ENCODE measurements at places on chromosomes 5 and 9. TPM values are rescaled to one million over a fixed set of nuclear protein-coding genes. Genes with fewer than 3 reads are reported as not detected.

The GPR21 gene
- 0.28 TPM for total RNA-seq

The DDX4 gene
- total RNA-seq: not detected

The PPP2R2B gene
- total RNA-seq: not detected

The PRELID1 gene
- 115 TPM for total RNA-seq

The PCDHB16 gene
- total RNA-seq: 0.18 TPM

The SLC1A3 gene
- total RNA-seq: 1.3 TPM

The PDE4D gene
- total RNA-seq: 9.2 TPM

The GAS1 gene
- total RNA-seq: 3.1 TPM

The ZNF879 gene
- total RNA-seq: 3.4 TPM

The SLC34A1 gene
- total RNA-seq: not detected

The CYFIP2 gene
- total RNA-seq: 11.7 TPM

The DAB2 gene
- total RNA-seq: 97.2 TPM

The MSMP gene
- not detected for total RNA-seq

DNA sequence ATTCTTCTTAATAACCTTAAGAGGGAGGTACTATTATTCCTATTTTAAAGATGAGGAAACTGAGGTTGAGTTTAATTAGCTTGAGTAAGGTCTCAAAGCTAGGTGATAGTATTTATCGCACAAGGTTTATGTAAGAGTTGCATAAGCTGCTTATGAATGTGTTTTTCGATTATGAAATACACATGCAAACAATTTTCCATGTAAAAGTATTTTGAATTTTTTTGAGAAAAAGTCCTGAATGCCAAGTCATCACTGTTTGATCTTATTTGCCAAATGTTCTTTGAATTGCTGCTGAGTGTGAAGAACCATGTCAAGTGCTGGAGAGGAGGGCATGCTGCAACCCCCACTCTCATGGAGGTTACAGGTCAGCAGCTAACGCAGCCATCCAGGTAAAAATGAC lies 174.4 kb downstream of the CARTPT start:
- no peaks in the 10 kb centered on the region for H3K36me3 ChIP-seq
- no peak overlapping the region for H3K4me3 ChIP-seq
- H3K4me1 ChIP-seq: peaks cover 8% of the 10 kb centered on the region

- H3K27me3 ChIP-seq: no peaks in the 10 kb centered on the region
- H3K36me3 ChIP-seq: no peaks in the 10 kb centered on the region
- DNase-seq: no peak
- H3K4me1 ChIP-seq: no peaks in the 10 kb centered on the region
- H3K27ac ChIP-seq: no peak overlapping the region
Observed at GRCh38 chr5:118580949-118581348, 407.4 kb downstream of the DTWD2 start.

DNA sequence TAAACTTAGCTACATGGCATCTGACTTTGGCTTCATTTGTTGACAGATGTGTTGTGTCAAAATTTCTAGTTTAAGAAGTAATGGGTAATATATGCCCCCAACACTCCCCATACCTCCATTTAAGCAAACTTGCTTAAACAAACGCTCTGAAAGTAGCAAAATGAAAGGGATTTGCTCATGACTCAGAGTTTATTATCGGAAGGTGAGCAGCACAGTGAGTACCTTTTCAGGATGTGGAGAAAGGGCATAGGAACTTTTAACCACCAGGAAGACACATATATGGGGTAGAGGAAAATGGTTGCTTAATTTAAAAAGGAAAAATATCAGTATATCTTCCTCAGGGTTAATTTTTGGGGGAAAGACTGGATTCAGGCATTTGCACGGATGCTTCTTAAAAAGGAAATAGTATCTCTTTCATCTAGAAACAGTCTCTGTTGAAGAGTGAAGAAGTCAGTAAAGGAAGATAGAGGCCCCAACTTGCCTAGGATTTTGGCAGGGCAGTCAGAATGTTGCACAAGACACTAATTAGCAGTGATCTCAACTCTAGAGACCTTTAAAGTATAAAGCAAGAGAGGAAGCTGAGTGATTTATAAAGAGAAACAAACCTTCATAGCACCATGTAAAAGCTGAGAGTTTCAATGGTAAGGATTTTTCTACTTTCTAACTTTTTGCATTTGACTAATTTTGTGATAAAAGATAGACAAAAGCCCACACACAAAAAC lies 155.1 kb downstream of the TRIO start:
- no peaks in the 10 kb centered on the region for H3K27me3 ChIP-seq
- peaks cover 60% of the 10 kb centered on the region for H3K36me3 ChIP-seq
- H3K27ac ChIP-seq: peak overlapping the region; percentile 43
- peak; percentile 48 for DNase-seq
- H3K4me3 ChIP-seq: no peak overlapping the region

DNA sequence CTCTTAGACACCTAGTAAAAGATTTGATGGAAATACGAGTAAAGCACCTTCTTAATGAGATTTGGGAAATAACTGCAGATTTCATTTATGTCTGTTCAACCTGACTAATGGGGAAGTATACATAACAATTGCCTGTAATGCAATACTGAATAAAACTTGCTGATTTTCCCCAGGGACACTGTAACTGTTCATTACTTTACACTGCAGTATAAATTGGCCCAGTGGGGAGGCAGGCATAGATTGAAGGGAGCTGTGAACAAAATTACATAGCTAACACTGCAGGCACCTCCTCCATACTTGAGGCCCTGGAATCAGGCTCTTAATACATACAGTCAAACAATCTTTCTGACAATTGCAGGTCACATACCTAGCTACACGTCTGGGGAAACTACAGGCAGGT lies 216.2 kb downstream of the PTPRD start:
- no peaks in the 10 kb centered on the region for H3K4me1 ChIP-seq
- no peak for DNase-seq
- H3K4me3 ChIP-seq: no peak overlapping the region
- H3K27me3 ChIP-seq: no peaks in the 10 kb centered on the region
- no peaks in the 10 kb centered on the region for H3K36me3 ChIP-seq

GRCh38 chr9:110148891-110149290 lies 59.1 kb downstream of the C9orf152 start:
- no peak overlapping the region for H3K4me3 ChIP-seq
- peak overlapping the region; percentile 34 for H3K27ac ChIP-seq
- no peaks in the 10 kb centered on the region for H3K27me3 ChIP-seq
- peaks cover 23% of the 10 kb centered on the region for H3K36me3 ChIP-seq
- DNase-seq: no peak

DNA sequence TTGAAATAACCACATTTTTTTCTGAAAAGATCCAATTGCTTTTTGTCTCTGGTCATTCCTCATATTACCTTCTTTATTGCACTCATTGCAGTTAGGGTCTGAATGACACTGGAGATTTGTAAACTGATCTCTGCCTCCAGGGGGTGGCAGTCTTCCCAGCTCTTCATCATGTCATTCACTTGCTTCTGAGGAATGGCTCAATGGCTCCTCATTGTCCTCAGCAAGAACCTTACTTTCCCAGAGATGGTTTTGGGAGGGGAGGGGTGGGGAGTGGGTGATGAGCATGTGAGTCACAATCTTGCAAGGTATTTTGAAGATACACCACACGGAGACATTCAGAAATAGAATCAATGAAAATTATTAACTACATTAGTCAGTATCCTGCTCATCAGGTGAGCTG lies 159.8 kb upstream of the GAS1 start:
- no peak overlapping the region for H3K27ac ChIP-seq
- H3K36me3 ChIP-seq: no peaks in the 10 kb centered on the region
- no peak overlapping the region for H3K4me3 ChIP-seq
- H3K4me1 ChIP-seq: peaks cover 18% of the 10 kb centered on the region
- DNase-seq: peak; percentile 29

DNA sequence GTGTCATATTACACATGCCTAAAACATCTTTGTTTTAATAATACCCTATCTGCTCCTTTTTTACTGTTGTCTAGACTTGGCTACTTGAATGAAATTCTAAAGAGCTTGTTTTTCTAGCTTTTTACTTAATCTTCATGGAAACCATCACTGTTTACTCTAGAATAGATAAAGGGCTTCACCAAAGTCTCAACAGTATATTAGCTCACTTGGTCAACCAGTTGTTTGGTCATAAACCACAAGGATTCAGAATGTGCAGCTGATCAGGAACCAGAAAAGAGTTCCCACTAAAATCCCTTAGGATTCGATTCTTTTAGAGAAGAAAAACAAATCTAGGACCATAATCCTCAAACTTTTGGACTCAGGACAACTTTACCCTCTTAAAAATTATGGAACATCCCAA lies 38.0 kb downstream of the CDO1 start:
- H3K4me3 ChIP-seq: no peak overlapping the region
- H3K27me3 ChIP-seq: peaks cover 2% of the 10 kb centered on the region
- no peak overlapping the region for H3K27ac ChIP-seq
- H3K4me1 ChIP-seq: no peaks in the 10 kb centered on the region

GRCh38 chr9:18699764-18700163 lies 225.8 kb downstream of the ADAMTSL1 start:
- H3K27ac ChIP-seq: no peak overlapping the region
- no peaks in the 10 kb centered on the region for H3K27me3 ChIP-seq
- H3K36me3 ChIP-seq: no peaks in the 10 kb centered on the region
- H3K4me3 ChIP-seq: no peak overlapping the region
- no peak for DNase-seq

GRCh38 chr5:64166201-64166959 lies 737 bp downstream of the RNF180 start:
- H3K4me3 ChIP-seq: peak overlapping the region; percentile 34
- H3K27ac ChIP-seq: no peak overlapping the region
- no peaks in the 10 kb centered on the region for H3K36me3 ChIP-seq
- no peak for DNase-seq
- H3K27me3 ChIP-seq: peaks cover 14% of the 10 kb centered on the region
- no peaks in the 10 kb centered on the region for H3K4me1 ChIP-seq

DNA sequence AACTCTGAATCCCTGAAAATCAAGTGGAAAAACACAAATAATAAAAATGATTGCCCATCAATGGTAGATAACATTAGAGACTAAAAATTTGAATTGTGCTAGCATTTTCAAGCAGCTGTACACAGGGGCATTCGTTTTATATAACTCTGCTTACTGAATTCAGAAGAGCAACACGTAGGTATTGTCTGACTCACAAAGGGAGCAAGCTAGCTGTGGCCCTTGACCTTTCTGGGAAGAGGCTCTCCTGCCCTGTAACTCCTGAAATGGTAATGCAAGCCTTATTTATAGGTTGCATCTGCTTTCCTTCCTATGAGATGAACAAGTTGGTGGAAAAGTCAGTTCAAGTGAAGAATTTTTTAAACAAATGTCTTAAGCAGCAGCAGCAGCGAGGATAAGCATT lies 218.7 kb upstream of the EFNA5 start:
- no peaks in the 10 kb centered on the region for H3K27me3 ChIP-seq
- peaks cover 2% of the 10 kb centered on the region for H3K4me1 ChIP-seq
- H3K36me3 ChIP-seq: no peaks in the 10 kb centered on the region

DNA sequence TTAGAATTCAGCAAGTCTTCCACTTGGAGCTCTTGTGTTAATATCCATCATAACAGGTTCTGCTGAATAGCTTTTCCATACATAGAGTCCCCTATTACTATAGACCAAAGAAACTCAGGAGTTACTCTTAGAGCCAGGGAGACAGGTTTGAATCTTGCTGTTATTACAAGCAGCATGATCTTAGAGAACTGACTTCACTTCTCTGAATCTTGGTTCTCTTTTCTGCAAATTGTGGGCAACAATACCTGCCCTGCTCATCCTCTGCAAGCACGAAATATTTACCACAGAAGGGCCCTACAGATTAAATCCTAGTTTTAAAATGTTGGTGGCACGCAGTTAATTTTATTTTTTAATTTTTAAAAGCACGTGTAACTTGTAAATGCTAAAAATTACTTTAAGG lies 111.7 kb downstream of the TLR4 start:
- no peak overlapping the region for H3K4me3 ChIP-seq
- no peaks in the 10 kb centered on the region for H3K36me3 ChIP-seq
- H3K27me3 ChIP-seq: no peaks in the 10 kb centered on the region
- no peaks in the 10 kb centered on the region for H3K4me1 ChIP-seq
- no peak for DNase-seq

GRCh38 chr5:132435447-132435846 lies 55.1 kb downstream of the IRF1 start:
- no peak for DNase-seq
- no peak overlapping the region for H3K27ac ChIP-seq
- no peaks in the 10 kb centered on the region for H3K27me3 ChIP-seq
- peaks cover 28% of the 10 kb centered on the region for H3K4me1 ChIP-seq

- H3K27ac ChIP-seq: no peak overlapping the region
- H3K36me3 ChIP-seq: no peaks in the 10 kb centered on the region
- H3K27me3 ChIP-seq: peaks cover 4% of the 10 kb centered on the region
Observed at GRCh38 chr9:87605676-87606075, 108.0 kb downstream of the DAPK1 start.

- no peaks in the 10 kb centered on the region for H3K27me3 ChIP-seq
- DNase-seq: no peak
- H3K36me3 ChIP-seq: no peaks in the 10 kb centered on the region
- H3K4me3 ChIP-seq: no peak overlapping the region
- H3K4me1 ChIP-seq: peaks cover 3% of the 10 kb centered on the region
- H3K27ac ChIP-seq: no peak overlapping the region
Observed at GRCh38 chr5:33691856-33692255, 199.9 kb downstream of the ADAMTS12 start.

- H3K4me1 ChIP-seq: peaks cover 14% of the 10 kb centered on the region
- H3K36me3 ChIP-seq: no peaks in the 10 kb centered on the region
- H3K27me3 ChIP-seq: no peaks in the 10 kb centered on the region
- no peak overlapping the region for H3K27ac ChIP-seq
Observed at GRCh38 chr5:81016116-81016515, 56.0 kb downstream of the RASGRF2 start.

GRCh38 chr5:123611406-123611709 lies 99.4 kb downstream of the CSNK1G3 start:
- no peaks in the 10 kb centered on the region for H3K4me1 ChIP-seq
- H3K27ac ChIP-seq: no peak overlapping the region
- peaks cover 6% of the 10 kb centered on the region for H3K36me3 ChIP-seq
- no peak overlapping the region for H3K4me3 ChIP-seq

- no peak overlapping the region for H3K4me3 ChIP-seq
- H3K4me1 ChIP-seq: no peaks in the 10 kb centered on the region
- H3K27me3 ChIP-seq: no peaks in the 10 kb centered on the region
- DNase-seq: no peak
- H3K36me3 ChIP-seq: no peaks in the 10 kb centered on the region
- no peak overlapping the region for H3K27ac ChIP-seq
Observed at GRCh38 chr9:81073821-81074220, 615.5 kb downstream of the TLE1 start.

DNA sequence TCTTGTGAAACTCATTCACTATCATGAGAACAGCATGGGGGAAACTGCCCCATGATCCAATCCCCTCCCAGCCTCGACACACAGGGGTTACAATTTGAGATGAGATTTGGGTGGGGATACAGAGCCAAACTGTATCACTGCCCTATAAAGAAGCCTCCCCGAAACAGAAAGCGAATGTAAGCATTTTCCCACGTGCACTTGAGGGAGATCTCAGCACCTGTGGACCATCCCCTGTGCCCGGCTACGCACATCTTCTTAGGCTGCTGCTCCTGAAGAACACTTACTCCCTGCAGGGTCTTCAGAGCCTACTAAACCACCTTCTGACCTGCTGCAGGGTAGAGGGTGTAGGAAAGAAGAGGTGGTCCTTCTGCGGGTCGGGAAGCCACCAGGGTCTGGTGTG lies 410.2 kb upstream of the IRX2 start:
- no peak overlapping the region for H3K27ac ChIP-seq
- H3K27me3 ChIP-seq: no peaks in the 10 kb centered on the region
- DNase-seq: no peak

Measured in IMR-90 (cell line).